GDM1 (cell line): ENCODE measurements at places on chromosomes 13 and 19.

- DNase-seq = no peak
These were observed 77.2 kb downstream of the DACH1 start for GRCh38 chr13:71789693-71790329.

- DNase-seq = no peak
These were observed 47.3 kb downstream of the DNAJC3 start for GRCh38 chr13:95724252-95724651.

DNA sequence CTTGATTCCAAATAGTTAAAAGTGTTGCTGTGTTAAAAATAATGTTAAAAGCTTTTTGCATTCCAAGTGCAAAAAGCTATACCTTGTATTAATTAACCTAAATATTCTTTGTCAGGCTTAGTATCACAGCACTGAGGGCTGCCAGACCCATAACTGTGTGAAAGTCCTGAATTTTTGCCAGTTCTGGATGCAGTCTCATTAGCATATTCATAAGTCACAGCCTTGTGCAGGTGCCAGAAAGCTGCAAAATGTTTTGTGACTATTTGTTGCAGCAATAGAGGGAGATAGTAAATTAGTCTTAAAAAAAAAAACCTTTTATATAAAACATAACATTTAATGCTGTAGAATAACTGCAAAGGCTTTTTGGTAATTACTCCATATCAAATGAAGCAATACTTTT lies 56.6 kb downstream of the SLITRK1 start:
- no peak for DNase-seq

DNA sequence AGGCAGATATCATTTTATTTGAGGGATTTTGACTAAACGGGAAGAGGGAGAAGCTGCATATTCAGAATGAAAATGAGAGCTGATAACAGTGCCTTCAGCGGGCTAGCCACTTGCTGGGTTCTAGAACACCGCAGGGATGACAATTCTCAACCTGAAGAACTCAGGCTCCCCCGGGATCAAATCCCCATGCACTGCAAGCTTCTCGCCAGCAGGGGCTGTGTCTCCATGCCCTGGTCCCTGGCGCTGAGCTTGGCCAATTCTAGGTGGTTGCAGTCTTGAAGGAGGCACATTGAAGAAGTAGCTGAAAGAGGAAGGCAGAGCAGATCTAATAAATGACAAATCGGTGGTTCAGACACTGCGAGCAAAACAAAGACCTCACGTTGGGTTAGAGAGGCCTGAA lies 128.7 kb downstream of the UQCRFS1 start:
- no peak for DNase-seq

DNA sequence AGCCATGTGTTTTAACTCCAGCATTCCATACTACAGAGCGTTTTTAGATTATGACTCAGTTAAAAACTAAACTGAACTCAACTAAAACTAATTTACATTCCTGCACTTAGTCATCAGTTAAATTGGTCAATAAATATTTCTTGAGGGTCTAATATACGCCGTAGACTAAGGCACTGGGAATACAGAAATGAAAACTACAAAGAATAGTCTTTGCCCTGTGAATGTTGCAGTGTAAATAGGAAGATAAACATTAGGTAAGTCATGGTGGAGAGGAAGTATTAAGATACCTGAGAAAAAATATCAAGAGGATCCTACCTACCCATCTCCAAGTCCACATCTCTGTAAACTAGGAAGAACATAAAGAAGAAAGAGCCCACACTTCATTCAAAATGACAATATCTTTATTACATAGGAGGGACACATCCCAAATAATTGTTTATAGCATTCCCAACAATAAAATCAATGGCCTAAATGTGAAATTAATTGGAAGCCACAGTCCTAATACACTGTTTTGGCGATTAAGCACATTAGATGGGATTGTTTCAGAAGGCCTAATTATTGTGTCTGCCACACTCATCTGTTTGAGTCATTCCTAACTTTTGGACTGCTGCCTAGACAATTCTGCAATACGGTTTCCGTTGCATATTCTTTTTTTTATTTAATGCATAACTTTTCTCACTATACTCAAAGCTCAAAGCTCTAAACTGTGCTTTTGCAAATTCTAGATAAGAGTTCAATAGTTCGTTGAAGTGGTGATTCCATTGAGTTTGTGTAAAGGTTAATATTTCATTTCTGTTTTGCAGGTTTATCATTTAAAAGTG lies 52.9 kb downstream of the MBNL2 start:
- DNase-seq = no peak

GRCh38 chr13:43994999-43995859 lies 115.5 kb downstream of the LACC1 start:
- DNase-seq = no peak

DNA sequence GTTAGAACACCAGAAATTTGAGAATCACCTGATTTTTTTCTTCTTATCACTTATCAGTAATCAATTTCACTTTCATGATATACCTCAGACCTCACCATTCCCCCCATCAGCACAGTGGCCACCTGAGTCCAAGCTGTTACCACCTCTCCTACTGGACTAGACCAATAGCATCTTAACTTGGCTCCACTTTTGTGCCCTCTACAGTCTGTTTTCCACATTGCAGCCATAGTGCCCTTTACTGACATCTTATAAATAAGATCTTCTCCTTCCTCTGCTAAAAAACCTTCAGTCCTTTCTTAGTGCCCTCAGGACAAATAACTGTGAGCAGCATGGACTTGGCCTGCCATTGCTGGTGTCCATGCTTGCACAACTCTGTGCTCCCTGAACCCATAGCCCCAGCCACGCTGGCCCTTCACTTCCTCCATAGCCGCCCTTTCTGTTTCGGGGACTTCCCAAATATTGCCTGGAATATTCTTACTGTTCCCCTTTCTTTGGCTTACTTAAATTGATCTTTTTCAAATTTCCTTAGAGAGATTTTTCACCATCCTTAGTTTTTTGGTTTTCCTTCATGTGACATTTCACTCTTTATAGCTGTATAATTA lies 380.8 kb downstream of the LMO7 start:
- peak; percentile 17 for DNase-seq

DNA sequence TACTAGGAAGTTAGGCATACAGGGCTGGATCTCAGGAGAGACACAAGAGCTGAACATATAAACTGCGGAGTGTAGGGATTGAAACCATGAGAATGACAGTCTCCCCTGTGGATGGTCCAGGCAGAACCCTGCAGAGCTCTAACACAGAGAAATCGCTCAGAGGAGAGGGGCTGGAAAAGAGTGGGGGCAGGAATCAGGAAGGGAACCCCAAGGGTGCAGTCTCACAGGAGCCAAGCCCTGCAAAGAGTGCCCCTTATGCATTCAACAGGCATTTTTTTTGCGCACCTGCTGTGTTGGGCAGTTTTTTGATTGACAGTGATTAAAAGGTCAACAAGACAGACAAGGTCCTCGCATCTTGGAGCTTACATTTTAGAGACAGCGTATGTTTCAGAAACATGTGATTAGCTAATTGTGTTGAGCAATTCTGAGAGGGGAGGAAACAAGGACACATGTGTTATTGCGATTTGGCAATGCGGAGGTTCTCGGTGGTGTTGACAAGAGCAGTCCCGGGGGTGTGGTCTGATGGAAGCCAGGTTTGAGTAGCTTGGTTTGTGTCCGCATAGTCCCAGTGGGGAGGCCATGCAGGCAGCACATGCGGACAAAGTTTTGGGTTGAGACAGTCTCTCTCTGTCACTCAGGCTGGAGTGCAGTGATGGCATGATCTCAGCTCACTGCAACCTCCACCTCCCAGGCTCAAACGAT lies 182.6 kb upstream of the IRS2 start:
- no peak for DNase-seq
